Stimulated activated CD4-positive, alpha-beta T cell treated with anti-CD3 and anti-CD28 coated beads, Interleukin-2, amount 100 ng/mL, for 4 hours (primary cell): ENCODE measurements at places on chromosomes 16 and 17.
A peak's percentile ranks its signal among the peaks of the same experiment; 100 is the strongest.

GRCh38 chr17:7141824-7142223 is 27.2 kb upstream of the ASGR2 start:
- no peak for DNase-seq

DNA sequence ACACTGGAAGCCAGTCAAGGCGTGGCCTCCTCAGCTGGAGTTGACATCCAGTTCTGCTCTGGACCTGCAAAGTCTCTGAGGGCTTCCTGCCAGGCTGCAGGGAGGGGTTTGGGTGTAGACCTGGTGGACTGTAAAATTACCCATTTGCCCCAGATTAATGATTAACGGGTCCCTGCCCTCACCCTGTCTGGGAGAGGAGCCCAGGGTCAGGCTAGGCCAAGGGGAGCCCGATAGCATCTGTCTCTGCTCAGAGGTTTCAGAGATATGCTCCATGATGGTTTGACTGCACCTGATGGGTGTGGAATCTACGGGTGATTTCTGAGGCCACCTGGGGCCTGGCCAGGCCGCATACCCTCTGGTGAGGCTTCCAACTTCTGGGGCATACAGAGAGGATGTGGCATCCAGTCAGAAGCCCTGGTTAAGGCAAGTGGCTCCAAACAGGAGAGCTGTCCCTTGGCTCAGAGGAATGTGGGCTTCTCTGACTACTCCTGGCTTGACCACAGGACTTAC is 11.2 kb downstream of the PPY start:
- DNase-seq, result no peak

DNA sequence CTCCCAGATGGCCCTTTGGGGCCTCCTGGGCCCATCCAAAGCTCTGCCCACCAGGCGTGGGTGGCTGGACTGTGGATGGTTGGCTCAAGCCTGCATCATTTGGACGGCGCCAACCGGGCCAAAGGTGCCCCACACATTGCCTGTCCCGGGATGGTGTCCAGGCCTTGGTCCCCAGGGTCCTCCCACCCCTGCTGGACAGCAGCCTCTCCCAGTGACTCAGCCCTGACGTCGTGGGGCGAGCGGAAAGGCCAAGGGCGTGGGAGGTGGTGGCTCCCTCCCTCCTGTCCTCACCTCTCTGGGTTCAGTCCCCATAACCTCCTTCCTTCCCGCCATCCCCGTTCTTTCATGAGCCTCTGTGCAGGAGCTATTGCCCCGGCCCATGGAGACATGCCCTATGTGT is 42.1 kb upstream of the DLX4 start:
- no peak for DNase-seq

GRCh38 chr17:9211133-9211765 is 189.9 kb downstream of the NTN1 start:
- no peak for DNase-seq

DNA sequence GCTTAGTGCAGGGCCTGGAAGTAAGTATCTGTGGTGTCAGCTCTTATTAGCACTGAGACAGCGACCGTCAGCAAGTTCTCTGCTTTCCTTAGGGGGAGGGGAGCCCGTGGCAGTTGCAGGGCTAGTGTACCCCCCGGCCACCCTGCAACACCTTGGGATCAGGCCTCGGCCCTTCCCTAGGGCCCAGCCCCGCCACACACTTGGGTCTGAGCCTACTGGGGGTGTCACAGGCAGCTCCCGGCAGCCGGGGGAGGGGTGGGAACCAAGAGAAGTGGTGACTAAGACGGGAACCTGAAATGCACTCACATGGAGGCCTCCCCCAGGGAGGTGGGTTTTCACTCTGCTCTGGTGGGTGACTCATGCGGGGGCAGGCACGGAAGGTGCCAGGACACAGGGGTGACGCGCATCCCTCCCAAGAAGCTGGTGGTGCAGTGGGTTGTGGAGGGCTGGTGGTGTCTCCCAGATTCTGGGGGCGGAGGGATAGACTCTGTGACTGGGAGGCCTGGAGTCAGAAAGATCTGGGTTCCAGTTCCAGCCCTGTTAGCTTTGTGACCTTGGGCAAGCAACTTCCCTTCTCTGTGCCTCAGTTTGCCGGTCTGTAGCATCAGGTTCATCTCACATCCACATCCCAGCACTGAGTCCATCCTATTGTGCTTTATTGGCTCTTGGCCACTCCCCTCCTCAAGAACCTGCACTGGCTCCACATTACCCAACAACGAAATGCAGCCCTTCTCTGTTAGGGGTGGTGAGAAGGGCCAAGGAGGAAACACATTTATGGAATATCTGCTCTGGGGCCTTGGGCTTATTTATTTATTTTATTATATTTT is 44.5 kb downstream of the LAT start:
- DNase-seq, result peak; percentile 92

- DNase-seq, result no peak
Observed at GRCh38 chr17:48241770-48242497, 134.4 kb downstream of the SNX11 start.

GRCh38 chr17:42002792-42003301 is 14.4 kb downstream of the DNAJC7 start:
- DNase-seq, result no peak

GRCh38 chr16:56980792-56981724 is 8.3 kb upstream of the NLRC5 start:
- no peak for DNase-seq

DNA sequence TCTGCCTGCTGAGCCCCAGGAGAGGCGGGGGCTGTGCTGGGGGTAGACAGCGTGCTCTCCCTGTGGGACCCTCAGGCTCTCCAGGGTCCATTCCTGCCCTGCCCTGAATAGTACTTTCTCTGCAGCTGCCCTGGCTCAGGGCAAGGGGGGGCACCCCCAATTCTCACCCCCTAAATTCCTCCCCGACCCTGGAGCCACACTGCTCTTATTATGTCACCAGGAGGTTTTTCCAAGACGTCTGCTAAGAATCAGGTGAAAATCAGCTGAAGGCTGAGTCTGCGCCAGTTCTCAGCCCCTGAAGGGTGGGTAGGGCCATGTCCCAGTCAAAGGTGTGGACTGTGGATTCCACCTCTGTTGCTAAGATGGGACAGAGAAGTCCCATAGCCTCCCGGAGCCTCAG is 49.9 kb upstream of the MAP3K14 start:
- DNase-seq, result no peak

- no peak for DNase-seq
Observed at GRCh38 chr17:67246653-67247415, 1.8 kb upstream of the HELZ start.

DNA sequence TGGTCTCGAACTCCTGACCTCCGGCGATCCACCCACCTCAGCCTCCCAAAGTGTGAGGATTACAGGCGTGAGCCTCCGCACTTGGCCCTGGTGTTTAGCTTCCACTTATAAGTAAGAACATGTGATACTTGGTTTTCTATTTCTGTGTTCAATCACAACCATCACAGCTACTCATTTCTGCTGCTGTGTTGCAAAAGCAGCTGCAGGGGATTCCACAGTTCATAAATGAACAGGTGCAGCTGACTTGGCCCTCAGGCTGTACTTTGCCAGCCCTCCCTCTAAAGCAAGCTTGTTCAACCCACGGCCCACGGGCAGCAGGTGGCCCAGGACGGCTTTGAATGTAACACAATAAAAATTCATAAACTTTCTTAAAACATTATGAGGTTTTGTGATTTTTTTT is 79.2 kb downstream of the SLC39A11 start:
- no peak for DNase-seq

DNA sequence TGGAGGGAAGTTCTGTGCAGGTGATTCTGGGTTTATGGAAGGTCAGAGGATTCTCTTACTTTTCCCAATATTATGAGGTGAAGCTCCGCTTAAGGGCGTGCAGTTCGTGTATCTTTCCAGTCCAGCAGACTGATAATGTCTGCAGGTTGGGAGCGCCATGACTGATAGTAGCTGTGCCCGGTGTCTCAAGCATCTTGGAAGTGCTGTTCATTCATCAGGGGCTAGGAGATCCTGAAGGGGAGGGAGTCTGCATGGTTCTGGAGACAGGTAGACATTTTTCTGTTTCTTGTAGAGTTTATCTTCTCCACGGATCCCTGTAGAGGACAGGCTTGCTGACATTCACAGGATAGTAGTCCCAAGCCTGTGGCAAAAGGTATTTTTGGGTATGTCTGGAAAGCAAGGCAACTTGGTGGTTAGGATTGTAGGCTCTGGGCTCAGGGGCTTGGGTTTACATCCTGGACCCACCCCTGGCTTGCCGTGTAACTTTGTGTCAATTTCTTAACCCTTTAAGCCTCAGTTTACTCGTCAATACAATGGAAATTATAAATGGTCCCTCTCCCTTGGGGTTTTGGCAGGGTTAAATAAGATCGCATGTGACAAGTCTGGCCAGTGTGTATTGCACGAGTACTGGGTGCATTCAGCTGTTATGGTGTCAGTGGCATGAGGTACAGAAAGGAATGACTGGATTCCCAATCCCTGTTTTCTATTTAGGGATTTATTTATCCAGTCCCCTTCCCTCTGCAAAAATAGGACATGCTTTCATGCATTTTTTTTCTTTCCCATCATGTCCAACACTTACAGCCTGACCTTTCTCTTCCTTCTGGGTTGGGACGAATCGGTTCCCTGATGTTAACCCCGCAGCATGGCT is 8.2 kb downstream of the HLF start:
- DNase-seq, result no peak

DNA sequence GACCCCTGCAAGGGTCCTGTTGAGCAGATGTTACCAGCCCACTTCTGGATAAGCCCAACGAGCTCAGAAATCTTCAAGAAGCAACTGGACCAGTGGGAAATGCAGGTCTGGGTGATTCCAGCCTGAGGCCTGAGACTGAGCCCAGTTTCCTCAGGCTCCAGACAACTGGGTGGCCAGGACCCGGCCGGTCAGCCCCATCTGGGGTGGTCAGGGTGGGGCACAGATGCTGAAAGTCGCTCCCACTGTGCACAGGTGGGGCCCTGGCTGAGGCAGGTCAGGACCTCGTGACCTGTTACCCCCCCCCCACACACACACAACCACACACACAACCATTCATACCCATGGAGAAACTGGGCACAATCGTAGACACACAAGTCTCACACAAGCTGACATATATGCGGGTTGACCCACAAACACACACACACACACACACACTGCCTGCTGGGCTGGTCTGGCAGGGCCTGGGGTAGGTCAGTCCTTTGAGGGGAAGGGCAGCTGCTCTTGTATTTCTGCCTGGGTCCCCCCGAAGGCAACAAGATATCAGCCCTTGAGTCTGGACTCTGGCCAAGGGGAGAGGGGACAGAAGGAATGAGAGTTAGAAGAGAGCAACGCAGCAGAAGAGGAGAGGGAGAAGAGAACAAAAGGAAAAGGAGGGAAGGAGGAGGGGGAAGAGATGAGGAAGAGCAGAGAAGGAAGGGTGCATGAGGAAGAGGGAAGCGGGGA is 99.0 kb upstream of the CDH5 start:
- DNase-seq, result no peak

DNA sequence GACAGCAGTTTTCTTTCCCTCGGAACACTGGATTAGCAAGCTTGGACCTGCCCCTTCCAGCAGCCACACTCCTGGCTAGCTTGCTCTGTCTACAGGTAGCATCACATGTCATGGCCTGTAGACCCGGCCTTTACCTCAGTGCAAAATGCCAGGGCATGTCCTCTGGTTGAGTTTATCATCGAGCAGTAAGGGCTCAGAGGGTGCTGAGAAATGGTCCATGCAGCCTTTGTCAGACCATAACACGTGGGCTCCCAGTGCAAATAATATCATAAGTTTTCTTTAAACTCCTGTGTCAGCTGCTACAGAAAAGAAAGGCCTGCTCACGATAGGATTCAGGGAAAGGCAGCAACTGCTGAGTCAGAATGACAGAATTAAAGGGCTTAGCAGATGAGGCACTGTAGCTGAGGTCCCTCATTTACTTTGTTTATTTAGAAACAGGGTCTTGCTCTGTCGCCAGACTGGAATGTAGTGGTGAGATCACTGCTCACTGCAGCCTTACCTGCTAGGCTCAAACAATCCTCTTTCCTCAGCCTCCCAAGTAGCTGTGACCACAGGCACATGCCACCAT is 8.0 kb upstream of the GNA13 start:
- no peak for DNase-seq

- DNase-seq, result no peak
Observed at GRCh38 chr16:57266531-57267260, 17.8 kb downstream of the PLLP start.

DNA sequence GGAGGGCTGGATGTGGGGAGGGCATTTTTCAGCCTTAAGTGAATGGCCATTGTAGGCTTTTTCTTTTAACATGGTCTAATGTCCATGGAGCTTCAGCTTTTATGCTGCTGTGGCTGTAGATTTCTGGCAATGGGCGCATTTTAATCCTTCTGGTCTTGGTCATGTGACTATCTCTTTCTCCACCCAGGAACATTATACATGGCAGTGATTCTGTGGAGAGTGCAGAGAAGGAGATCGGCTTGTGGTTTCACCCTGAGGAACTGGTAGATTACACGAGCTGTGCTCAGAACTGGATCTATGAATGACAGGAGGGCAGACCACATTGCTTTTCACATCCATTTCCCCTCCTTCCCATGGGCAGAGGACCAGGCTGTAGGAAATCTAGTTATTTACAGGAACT is 4.7 kb upstream of the NME2 start:
- DNase-seq, result no peak

DNA sequence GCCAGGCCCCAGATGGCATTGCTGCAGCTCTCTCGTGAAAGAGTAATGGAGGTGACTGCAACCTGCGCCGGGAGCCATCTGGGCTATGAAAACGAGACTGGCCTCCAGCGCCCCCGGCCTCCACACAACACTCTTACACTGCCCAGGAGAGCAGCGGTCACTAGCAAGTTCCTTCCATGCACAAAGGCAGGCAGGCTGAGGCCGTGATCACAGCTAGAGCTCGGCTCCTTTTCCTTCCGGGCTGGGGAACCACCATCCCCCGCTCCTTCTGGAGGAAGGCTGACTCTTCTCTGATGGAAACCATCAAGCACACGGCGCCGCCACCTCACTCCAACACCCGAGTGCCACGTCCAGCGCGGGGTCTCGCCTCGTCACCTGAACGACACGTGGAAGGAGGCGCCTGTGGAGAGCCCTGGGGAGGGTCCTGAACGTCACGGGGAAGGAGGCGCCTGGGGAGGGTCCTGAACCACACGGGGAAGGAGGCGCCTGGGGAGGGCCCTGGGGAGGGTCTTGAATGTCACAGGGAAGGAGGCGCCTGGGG is 61.9 kb downstream of the KLHDC4 start:
- DNase-seq, result no peak

DNA sequence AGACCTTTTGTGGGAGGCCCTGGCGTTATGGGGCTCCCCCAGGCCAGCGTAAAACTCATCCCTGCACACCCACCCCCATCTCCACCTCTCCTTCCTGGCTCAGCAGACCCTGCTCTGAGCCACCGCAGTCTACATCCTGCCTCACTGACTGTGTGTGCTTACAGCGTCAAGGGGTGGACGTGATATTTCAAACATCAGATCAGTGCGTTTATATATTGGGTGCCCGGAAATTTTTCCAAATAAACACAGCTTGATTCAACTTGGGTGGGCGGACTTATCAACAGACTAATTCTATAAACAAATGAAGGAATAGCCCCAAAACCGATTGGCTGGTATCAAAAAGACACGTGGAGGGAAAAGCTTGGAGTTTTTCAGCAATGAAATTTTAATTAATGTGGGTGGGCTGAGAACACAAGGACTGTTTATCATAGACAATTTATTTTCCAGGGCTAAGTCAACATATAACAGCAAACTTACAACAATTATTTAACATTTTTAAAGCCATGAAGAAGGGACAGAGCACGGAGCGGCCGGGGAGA is at the start of gene FOXL1:
Gene FOXL1, plus strand, starts transcription at position 489 of the 539 bp plus-strand sequence. CDS start 175 bp downstream, outside the sequence.
- no peak for DNase-seq
